Anterior cingulate cortex (tissue), 58 donors: ENCODE measurements at places on chromosomes 12 and 14.

DNA sequence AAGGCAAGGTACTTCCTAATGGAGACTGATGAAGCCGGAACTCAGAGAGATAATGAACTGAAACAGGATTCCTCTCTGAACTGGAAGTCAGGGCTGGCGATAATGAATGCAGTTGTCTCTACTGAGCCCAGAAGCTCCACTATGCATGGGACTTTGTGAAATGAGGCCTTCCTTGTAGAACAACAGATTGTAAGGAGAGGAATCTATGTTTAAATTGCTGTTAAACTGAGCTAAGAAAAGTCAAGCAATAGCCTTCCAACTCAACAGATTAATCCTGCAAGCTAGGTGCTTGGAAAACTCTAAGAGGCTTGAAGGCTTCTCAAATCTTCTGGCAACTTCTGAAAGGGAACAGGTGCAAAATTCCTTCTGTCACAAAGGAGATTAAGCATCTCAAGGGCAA lies 119.5 kb upstream of the ARHGAP5 start:
- DNase-seq = no peak

- DNase-seq = no peak
Observed at GRCh38 chr14:26828741-26829140, 230.9 kb upstream of the NOVA1 start.

DNA sequence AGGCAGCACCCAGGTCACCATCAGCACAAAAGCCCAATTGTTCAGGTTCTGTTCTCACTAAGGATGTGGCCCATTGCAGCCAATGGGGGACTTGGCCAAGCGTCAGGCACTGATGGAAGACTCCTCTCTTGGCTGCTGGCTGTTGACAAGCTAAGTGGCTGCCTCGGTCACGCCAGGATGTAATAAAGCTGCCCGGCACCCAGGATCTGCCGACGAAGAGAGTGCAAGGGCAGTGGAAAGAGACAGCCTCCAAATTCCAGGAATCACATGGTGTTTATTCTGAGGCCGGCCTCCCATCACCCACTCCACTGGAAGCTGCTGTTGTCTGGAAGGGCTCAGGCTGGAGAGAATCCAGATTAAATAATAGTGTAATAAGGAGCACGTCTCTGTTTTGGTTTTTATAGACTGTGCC lies 451.8 kb upstream of the TBX3 start:
- DNase-seq = peak; percentile 69

GRCh38 chr14:74637178-74637550 lies 25.1 kb upstream of the LTBP2 start:
- DNase-seq = no peak

DNA sequence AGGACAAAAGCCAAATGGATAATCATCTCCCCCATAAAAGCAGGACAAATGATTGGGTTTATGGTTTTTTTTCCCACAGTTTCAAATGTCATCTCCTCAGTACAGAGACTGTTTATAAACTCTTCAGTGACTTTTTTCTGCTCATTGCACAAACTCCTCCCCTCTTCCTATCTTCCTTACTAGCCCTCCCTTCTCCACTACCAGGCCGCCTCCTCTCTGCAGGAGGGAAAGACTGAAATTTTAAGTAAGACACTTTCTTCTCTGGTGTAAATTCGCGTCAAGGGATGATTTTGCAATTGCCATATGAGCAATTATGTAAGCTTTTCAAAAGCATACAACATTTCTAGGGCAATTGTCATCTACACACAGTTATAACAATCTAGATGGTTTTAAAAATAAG lies 37.0 kb downstream of the BTG1 start:
- no peak for DNase-seq

- no peak for DNase-seq
Observed at GRCh38 chr12:124008595-124008994, 35.6 kb downstream of the ZNF664 start.

- no peak for DNase-seq
Observed at GRCh38 chr12:92442782-92443181, 260.0 kb upstream of the PLEKHG7 start.

DNA sequence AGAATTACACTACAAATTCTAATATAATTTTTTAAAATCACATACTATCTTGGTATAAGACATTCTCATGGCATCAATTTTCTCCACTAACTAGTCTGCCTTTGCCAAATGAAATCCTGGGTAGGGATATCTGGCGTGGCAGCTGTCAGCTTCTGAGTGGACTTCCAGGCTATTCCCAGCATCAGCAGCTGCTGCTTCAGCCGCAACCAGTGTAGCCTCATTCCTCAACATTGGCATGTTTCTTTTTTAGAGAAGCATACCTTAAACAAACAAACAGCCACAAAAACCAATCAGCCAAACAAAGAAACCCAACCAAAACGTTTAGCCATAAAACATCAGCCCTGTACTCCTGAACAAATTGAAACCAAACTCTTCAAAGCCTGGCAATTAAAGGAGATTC lies 235.8 kb downstream of the SSPN start:
- DNase-seq = no peak

DNA sequence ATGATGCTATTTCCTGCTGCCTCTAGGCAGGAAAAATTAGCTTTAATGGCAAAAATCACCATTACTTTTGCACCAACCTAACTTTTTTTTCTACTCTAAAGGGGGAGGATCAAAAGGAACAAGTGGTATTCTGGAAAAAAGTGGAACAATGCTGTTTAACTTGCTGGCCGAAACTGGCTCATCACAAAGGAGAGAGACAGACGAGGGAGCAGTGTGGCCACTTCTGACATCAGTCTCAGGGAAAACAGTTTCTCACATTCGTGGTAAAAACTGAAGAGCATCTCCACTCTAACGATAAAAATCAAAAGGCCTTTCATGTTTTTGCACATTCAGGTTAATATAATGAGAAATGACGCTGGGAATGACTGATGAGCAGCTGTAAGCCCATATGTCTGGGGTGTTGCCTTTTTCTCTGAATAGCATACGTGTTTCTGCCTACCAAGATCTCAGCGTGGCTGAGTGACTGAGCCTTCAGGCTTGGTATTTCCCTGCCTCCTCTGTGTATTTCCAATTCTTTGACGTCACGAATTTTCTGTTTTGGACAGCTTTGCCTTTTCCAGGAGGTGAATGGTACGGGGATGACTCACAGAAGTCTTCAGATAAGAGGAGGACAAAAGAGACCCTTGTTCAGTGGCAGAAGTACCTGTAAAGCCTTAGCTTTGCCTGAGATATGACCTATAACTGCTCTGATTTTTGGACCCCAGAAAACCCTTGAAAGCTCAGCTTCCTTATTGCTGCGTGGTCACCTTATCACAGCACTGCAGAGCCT lies 358.8 kb downstream of the GLT1D1 start:
- no peak for DNase-seq

GRCh38 chr12:56884421-56884820 lies 49.8 kb downstream of the SDR9C7 start:
- DNase-seq = no peak

GRCh38 chr12:122072031-122072970 lies 6.3 kb upstream of the MLXIP start:
- no peak for DNase-seq

GRCh38 chr14:80978403-80978802 lies 23.0 kb downstream of the TSHR start:
- DNase-seq = no peak

DNA sequence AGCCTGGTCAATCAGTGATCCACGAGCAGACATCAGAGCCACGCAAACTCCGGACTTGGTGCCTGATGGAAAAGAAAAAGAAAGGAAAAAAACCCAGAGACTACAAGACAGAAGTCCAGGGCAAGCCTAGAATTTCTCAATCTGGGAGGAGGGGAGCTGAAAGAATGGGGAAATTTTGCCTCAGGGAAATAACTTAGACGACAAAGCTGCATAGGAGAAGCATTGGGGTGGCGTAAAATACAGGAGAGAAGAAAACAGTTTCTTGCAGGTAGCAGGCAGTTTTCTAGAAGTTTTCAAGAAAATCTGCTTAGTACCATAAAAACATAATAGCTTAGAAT lies 2.6 kb upstream of the SLC11A2 start:
- DNase-seq = no peak

DNA sequence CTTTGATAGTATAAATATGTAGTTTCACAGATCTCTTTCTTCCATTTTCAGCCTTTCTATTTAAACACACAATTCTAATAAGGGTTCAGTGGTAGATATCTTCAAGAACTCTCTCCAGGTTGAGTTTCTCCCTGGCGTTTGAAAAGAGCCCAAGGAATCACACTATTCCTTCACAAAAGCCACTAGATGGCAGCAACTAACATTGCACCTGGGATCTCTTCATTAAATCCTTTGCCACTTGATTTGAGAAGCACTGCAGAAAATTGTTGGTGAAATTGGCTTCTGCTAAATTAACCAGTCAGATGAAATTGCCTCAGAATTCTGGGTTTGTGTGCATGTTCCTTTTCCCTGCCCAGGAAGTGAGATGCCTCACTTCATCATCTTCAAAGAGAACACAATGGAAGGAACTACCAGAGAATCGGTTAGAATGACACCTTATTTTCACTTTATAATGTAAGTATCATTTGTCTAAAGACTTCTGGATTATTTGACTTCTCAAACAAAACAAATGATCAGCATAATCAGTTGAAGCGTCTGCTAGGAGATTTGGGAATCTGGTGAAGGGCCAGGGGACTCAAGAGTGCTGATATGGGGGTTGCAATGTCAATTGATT lies 6.8 kb downstream of the CCDC198 start:
- no peak for DNase-seq

- no peak for DNase-seq
Observed at GRCh38 chr14:97058589-97058988, 261.4 kb downstream of the VRK1 start.
